Mammary microvascular endothelial cell (primary cell): ENCODE measurements at places on chromosomes 4 and X. TPM values are rescaled to one million over a fixed set of nuclear protein-coding genes. Genes with fewer than 3 reads are reported as not detected.

Gene CYP2U1
- 5.8 and 6.3 TPM in 2 replicates for total RNA-seq

Gene MID1IP1
- 25.7 and 33.2 TPM in 2 replicates for total RNA-seq

Gene MGARP
- 0.69 and 0.93 TPM in 2 replicates for total RNA-seq

Gene MAGEC1
- total RNA-seq: not detected in 2 replicates

Gene PWWP3B
- not detected in 2 replicates for total RNA-seq

Gene SPANXC
- not detected in 2 replicates for total RNA-seq

Gene FTSJ1
- 81.1 and 84.4 TPM in 2 replicates for total RNA-seq

Gene FAM184B
- not detected in 2 replicates for total RNA-seq

Gene MTMR8
- 0.05 and 1.3 TPM in 2 replicates for total RNA-seq

Gene SCML2
- 1.1 and 1.6 TPM in 2 replicates for total RNA-seq

Gene TLR10
- total RNA-seq: not detected in 2 replicates

Gene SYTL5
- total RNA-seq: 0.05 and 0.13 TPM in 2 replicates

Gene TMPRSS11F
- not detected in 2 replicates for total RNA-seq

Gene AKAP14
- not detected in 2 replicates for total RNA-seq

Gene ADH7
- total RNA-seq: not detected in 2 replicates

Gene BANK1
- 0.10 and 0.47 TPM in 2 replicates for total RNA-seq

Gene MEPE
- not detected in 2 replicates for total RNA-seq

Gene ZNF275
- 3.3 and 4.4 TPM in 2 replicates for total RNA-seq

Gene TCEAL7
- 1.2 and 5.3 TPM in 2 replicates for total RNA-seq

Gene TMEM150C
- total RNA-seq: 4.7 and 8.2 TPM in 2 replicates

Gene MCF2
- total RNA-seq: not detected in 2 replicates

Gene MAGEA2B
- total RNA-seq: not detected in 2 replicates

Gene ALAS2
- not detected in 2 replicates for total RNA-seq

Gene MUC7
- not detected in 2 replicates for total RNA-seq

Gene PIM2
- 5.7 and 7.5 TPM in 2 replicates for total RNA-seq

Gene TCP11X2
- total RNA-seq: not detected in 2 replicates

Gene PLK4
- 16.3 and 17.4 TPM in 2 replicates for total RNA-seq

Gene GRPR
- not detected in 2 replicates for total RNA-seq

Gene GPRIN3
- total RNA-seq: 0.20 and 0.59 TPM in 2 replicates

Gene NMU
- total RNA-seq: 4.5 and 6.7 TPM in 2 replicates

Gene TMPRSS11E
- total RNA-seq: not detected in 2 replicates

Gene TMPRSS11D
- not detected in 2 replicates for total RNA-seq

Gene MAMLD1
- total RNA-seq: 2.8 and 2.9 TPM in 2 replicates

Gene QRFPR
- total RNA-seq: 1.6 and 1.7 TPM in 2 replicates

Gene TSPAN7
- total RNA-seq: 2.2 and 2.7 TPM in 2 replicates

Gene MAGEA6
- total RNA-seq: not detected in 2 replicates

Gene FBXW7
- total RNA-seq: 23.0 and 25.2 TPM in 2 replicates

Gene RTL3
- 0.20 TPM in 2 replicates for total RNA-seq

Gene BEX5
- total RNA-seq: 0.30 and 3.5 TPM in 2 replicates

Gene MAGEE1
- total RNA-seq: 0.25 and 0.87 TPM in 2 replicates

Gene EXOC1L
- not detected in 2 replicates for total RNA-seq

Gene SORCS2
- total RNA-seq: under 0.01 TPM in 1 of 2 replicates, not detected in the other
